ENCODE measurements at places on chromosomes 16 and 17.

DNA sequence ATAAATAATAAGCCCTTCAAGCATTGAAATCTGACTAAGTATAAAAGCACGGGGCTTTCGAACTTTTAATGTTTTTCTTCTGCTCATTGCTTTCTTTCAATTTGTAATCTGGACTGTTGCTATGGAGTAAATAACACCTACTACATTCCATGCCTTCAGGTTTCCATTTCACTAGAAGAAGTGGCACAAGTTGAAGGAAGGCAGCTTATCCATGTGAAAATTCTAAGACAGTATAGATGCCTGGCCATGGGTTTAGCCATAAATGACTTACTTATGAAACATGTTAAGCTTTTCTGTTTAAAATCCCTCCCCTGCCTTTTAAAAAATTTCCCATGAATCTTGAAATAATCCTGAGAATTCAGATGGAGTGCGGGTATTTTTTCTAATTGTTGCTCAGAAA lies 30.6 kb downstream of the KCNJ16 start:
- DNase-seq: no peak

DNA sequence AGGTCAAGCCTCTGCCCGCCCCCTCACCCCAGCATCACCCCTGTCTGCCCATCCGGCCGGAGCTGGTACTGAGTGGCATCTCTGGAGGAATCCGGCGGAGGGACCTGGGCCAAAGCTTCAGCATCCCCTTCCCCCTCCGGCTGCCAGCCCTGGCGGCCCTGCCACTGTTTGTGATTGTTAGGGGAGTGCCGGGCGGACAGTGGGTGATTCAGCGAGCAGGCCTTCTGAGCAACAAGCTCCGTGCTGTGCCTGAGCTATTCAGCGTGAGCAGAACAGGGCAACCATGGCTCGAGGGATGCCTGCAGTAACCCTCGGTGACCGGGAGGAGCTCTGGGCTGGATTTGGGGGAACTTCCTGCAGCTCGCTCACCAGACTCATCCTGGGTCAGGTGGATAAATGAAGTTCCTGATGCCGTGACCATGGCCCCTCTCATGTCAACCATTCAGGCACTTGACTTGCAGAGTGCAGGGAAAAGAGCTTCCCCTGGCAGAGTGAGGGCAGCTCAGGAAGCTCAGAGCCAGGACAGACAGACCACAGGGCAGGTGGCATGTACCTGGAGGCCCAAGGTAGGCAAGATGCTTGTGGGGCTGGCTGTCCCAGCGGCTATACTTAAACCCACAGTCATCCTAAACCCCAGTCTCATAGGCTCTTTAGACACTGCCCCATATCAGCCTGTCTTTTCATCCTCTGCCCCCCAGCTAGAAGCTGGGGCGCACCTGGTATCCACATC lies 24.3 kb upstream of the MLKL start:
- DNase-seq: no peak

GRCh38 chr16:84537491-84538151 lies 33.2 kb upstream of the MEAK7 start:
- no peak for DNase-seq

GRCh38 chr17:58755577-58756245 lies at the start of gene PPM1E:
PPM1E (plus strand) TSS chr17:58755854.
- no peak for DNase-seq

GRCh38 chr17:17712268-17712924 lies 31.1 kb downstream of the RAI1 start:
- DNase-seq: peak; percentile 59

DNA sequence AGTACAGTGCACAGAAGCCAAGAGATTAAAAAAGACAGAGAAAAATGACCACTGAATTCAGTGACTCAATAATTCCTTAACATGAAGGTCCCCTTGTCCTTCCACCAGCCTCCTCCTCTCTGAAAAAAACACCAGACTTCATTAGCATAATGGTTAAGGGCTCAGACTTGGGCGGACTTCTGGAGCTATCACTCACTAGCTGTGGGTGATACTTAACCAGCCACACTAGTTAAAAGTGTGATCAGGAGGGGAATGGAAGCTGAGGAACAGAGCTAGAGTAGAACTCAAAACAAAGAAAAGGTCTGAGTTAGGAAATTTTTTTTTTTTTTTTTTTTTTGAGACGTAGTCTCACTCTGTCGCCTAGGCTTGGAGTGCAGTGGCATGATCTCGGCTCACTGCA lies 23.2 kb downstream of the ZNF652 start:
- no peak for DNase-seq

DNA sequence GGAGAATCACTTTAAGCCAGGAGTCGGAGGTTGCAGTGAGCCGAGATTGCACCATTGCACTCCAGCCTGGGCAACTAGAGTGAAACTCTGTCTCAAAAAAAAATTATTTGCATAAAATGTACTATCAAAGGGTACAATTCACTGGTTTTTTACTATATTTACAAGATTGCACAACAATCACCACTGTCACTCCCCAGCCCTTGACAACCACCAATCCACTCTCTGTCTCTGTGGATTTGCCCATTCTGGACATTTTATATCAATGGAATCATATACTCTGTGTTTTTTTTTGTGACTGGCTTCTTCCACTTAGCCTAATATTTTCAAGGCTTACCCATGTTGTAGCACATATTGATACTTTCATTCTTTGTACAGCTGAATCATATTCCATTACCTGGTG lies 18.8 kb downstream of the TBX2 start:
- no peak for DNase-seq

DNA sequence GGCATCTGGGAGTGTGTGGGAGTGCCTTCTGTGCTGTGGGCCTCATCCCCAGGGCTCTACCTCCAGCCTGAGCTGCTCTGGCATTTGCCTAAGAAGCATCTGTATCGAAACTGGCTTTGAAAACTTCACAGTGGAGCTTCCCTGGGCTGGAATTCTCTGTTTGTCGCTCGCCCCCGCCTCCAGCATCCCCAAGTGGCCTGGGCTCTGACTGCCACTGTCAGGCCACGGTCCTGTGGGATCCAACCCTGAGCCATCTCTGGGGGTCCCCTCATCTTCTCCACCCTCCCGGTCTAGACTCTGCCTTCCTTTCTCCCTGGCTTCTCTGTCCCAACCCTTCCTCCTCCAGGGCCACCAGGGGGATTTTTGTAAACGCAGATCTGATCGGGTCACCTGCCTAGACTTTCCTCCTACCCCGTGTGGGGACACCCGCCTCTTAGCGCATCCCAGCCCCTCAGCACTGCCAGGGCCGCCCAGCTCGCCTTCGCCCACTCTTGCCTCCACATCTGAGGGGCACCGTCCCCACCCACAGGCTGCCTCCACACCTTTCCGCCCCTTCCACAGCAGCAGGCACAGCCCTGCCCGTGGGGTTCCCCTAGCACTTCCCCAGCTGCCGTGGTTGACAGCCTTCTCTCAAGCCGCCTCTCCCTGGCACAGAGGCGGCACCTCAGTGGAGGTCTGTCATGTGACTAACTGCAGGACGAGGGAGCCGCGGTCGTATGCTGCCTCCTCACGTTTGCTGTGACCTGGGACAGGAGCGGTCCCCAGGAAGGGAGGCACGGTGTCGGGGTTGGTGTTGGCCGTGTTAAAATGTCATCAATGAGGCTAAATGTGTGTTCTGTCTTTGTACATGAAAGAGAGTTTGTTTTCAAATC lies 12.0 kb downstream of the TBC1D24 start:
- no peak for DNase-seq

DNA sequence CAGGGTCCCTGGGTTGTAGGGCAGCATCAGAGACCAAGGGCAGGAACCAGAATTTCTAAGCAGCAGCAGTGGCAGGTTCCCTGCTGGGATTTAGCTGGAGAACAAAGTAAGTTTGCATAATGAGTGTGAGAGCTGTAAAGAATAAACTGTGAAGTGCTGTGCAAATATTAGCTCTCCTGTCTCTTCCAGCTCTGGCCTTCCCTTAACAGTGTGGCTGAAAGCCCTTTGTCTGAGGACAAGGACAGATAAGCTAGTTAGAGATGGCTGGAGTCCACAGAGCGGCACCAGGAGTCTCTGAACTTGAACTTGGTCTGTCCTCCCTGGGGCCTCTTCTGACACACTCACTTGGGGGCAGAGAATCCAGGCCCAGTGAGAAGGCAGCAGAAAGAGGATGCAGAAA lies 98.2 kb upstream of the WSCD1 start:
- DNase-seq: no peak

DNA sequence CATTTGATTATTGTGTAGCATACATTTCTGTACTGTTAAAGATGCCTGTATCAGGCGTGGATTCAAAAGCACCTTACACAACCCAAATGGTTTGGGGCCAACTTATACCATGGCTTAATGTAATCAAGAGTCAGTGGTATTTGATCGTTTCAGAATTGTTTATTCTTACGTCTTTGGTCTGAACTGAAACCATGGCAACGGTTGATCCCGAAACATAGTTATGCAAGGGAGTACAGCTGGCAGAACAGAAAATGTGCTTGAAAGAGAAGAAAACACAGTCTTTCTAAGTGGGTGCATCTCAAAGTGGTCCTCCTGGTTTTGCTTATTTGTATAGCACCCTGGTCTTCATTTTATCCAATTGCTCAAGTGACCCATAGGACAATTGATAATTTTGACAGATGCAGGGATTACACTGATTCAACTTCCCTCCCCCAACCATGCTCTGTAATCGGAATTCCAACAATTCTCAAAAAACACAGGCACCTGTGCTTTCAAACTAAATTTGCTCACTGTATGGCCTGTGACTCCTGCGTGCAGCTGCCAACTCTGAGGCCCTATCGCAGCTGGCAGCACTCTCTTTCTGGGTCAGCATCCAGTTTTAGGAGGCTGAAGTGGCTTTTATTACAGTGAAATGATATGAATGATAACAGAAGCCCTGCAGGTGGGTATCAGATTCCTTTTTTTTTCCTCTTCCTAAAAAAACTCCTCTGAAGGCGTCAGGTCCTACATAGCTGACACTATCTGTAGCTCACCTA lies 77.0 kb upstream of the AXIN2 start:
- peak; percentile 56 for DNase-seq

GRCh38 chr16:60731329-60732050 lies 1304.7 kb downstream of the CDH8 start:
- no peak for DNase-seq

DNA sequence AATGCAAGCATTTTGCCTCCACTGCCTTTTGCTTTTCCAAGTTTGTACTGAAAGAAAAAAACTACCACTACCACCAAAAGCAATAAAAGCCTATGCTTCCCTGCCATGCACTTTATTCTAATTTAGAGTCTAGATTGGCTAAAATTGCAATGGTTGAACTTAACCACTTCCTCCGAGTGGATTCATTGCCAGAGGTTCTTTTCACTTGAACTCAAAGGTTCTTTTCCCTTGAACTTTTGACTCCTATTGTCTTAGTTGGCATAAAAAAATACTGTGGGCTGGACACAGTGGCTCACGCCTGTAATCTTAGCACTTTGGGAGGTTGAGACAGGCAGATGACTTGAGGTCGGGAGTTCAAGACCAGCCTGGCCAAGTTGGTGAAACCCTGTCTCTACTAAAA lies 319.8 kb upstream of the GOT2 start:
- no peak for DNase-seq

- DNase-seq: peak; percentile 30
Measured at GRCh38 chr17:40415390-40415789, 2.3 kb downstream of the TOP2A start.

DNA sequence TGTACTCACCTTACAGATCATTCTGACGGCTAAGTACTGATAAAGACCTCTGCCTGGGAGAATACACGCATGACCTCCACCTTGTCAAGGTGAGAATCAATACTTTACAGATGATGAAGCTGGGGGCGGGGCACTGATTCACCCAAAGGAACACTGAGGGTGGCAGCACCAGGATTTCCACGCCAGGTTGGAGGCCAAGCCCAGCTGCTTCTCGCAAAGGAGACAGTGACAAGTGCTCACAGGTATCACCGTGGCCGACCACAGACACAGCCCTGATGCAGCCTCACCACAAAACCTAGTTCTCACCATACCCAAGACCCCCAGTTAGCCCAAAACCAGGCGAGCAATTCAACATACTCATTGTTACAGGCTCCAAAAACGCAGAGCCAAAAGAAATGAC lies 434.2 kb downstream of the SOX9 start:
- DNase-seq: no peak

GRCh38 chr16:83818276-83818675 lies 10.5 kb downstream of the HSBP1 start:
- no peak for DNase-seq

DNA sequence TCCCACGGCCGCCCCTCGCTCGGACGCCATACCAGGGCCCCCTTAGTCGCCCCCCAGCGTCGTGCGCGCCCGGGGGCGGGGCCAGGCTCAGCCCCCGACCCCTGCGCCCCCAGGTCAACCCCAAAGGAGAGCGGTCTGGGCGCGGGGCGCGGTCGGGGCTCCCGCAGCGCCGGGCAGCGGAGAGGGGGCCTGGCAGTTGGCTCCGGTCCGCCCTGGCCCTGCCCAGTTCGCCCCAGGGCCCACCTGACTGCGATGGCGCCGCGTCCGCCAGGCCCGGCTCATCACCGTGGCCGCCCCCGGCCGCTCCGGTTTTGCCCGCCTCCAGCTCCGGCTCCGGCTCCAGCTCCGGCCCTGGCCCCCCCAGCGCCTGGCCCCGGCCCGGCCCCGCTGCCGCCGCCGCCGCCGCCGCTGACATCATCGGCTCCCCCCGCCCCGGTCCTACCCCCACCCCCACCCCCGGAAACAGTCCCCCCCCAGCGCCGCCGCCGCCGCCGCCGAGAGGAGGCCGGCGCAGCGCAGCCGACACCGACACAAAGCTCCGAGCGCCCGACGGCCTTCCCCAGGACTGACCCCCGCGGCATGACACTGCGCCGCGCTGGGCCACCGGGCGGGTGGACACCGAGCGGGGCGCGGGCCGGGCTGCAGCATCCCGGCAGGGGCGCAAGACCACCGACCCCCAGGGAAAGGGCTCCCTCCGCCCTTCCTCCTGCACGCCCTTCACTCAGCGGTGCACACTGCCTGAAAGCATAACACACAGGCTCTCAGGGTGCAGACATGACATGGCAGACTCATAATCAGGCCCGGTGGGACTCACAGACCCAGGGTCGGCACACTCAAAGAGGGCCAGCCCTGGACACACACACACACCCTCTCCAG lies at the start of gene ZBTB4:
TSS of gene ZBTB4 (minus strand) at position 419 of the 876 bp plus-strand sequence. CDS start 12,830 bp downstream, outside the sequence.
- no peak for DNase-seq

DNA sequence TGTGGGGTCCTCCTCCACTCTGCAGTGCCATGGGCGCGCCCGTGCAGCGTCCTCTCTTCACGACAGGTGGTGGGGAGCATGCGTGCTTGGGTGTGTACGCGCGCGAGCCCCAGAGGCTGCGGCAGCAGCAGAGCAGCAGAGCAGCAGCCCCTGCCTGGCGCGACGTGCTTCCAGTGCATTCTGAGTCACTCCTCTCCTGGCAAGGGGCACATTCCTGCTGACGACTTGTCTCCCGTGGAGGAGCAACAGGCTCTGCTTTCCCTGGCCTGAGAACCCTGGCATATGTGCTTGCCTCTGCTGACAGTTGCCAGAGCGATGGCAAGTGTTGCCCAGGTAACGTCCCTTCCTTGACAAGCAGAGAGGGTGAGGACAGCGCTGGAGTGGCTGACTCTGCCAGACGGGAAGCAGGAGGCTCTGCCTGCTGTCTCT lies 133.8 kb upstream of the PLCG2 start:
- no peak for DNase-seq
